ENCODE measurements at places on chromosomes 4 and X.

- DNase-seq = no peak
These were observed 2360.1 kb downstream of the PCDH7 start for GRCh38 chr4:33080275-33080674.

DNA sequence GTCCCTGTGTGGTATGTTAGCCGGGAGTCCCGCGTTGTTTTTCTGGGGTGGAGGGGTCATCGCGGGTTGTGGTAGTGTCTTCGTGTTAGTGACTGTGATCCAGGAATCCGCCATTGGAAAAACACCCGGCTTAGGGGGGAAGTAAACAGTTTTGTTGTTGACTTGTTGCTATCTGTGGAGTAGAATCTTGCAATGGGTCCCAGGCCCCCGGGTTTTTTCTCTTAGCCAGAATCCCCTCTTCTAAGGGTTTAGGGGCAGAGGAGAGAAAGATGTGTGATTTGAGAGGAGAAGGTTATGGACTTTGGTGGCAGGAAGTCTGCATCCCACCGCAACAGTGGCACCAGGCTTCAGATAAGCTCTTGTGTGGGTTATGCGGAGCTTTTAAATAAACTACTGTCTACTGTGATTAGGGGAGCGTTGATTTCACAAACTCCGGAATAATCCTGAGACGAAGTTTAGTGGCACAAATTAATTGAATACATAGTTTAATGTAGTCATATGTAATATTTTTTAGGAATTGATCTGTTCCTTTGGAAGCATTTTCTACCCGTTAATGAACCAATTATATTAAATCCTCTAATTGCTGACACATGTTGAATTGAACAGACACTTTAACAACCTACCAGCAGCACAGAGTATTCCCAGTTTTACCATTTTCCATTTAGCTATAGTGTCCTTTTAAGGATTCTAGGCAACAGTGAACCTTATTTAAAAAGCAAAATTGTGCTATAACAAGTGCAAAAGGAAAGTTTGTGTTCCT is 1.4 kb downstream of the DDX3X start:
- DNase-seq = no peak

GRCh38 chrX:150257353-150258175 is 105.6 kb upstream of the MAMLD1 start:
- DNase-seq = no peak

DNA sequence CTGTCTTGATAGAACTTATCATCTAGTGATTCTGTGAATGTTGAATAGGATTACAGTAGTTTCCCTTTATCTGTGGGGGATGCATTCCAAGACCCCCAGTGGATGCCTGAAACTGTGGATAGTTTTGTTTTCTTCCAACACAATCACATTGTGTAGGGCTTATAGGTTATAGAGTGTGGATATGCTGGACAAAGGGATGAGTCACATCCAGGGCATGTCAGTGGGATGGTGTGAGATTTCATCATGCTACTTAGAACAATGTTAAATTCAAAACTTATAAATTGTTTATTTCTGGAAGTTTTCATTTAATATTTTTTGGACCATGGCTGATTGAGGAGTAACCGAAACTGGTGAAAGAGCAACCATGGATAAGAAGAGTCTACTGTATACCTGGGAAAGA is 432.3 kb upstream of the ATOH1 start:
- peak; percentile 2 for DNase-seq

DNA sequence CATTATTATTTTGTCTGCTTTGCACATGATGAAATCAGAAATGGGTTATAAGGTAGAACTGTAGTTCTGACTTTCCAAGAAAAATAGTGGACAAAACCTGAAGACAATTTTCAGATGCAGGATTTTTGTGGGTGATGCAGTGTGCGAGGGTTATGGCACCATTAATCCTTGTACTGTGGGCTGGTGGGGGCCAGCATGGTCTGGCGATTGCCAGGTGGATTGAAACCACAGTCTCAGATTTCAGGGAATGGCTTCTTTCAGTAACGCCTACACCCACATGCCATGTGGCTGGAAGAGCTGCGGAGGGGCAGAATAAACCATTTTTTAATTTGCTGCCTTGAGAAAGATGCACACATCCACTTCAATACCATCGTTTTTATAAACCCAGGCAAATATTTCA is 150.5 kb downstream of the ARSF start:
- DNase-seq = no peak

- DNase-seq = no peak
These were observed 29.3 kb downstream of the CTPS2 start for GRCh38 chrX:16683007-16683664.

DNA sequence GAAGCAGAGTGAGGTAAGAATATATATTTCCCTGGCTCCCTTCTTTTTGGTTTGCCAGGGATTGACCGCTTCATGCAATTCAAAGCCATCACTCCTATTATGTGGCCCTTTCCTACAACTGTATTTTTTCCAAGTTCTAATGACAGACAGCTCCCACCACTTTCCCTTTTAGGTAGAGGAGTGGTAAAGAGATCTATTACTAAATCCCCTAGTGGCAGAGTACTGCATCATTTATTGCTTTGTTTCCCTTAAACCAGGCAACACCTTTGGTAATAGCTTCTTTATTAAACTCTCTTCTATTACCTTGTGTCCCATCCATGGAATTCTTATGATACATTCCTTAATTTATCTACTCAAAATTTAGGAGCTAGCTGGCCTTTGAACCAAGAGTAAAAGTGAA is 90.7 kb downstream of the CNOT6L start:
- no peak for DNase-seq

GRCh38 chr4:86857341-86858052 is 8.3 kb upstream of the SLC10A6 start:
- DNase-seq = peak; percentile 23

DNA sequence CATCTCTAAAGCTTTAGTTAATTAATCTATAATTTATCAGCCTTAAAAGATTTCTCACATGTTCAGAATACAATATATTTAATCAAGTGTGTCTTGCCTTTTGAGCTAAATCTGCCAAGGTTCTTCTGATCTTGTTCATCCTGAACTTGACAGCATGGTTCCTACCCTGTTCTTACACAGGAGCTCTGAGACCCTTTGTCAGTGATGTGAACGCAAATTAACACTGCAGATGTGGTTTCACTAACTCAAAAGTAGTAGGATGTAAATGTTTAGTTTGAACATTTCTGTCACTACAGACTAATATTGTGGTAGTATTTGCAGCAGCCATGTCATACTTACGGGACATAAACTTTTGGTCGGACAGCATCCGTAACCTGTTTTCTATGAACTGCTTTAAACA is 59.4 kb downstream of the SMARCAD1 start:
- no peak for DNase-seq

- DNase-seq = no peak
These were observed 931.1 kb upstream of the TENM3 start for GRCh38 chr4:181312066-181312465.

GRCh38 chr4:109947457-109947856 is 34.8 kb downstream of the EGF start:
- peak; percentile 39 for DNase-seq

DNA sequence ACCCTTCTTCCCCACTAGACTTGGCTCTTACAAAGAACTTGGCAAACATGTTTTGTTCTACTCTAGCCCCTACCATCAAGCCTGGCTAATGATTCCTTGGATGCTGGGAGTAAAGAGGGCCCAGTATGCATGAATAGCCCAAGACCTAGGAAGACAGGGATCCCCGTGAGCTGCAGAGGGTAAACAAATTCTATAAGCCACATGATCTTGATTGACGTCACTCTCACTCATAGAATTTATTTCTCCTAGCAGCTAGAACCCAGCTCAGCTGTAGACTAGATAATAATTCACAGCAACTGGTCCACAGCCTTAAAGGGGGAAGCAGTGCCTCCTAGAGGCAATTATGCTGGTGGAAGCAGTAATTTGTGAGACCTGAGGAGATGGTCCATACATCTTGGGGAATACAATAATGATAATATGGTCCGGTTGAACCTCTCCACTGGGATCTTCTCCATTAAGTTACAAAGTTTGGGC is 16.1 kb upstream of the USO1 start:
- DNase-seq = no peak

- no peak for DNase-seq
These were observed 75.7 kb downstream of the GPR82 start for GRCh38 chrX:41799661-41800060.

DNA sequence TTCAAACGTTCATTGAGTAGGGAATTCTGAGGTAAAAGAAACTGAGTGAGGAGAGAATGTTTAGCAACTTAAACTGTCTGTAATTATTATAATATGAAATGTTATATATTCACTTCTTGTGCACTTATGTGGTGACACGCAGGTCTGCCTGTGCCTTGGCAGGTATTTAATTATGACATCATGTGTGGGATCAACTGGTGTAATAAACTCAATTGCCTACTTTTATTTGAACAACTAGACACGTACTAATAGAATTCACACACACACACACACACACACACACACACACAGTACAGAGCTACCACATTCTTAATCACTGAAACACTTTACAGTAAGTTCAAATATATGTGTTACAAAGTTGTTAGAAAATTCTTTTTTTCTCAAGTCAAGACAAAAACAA is 20.7 kb upstream of the SLC25A31 start:
- DNase-seq = no peak

DNA sequence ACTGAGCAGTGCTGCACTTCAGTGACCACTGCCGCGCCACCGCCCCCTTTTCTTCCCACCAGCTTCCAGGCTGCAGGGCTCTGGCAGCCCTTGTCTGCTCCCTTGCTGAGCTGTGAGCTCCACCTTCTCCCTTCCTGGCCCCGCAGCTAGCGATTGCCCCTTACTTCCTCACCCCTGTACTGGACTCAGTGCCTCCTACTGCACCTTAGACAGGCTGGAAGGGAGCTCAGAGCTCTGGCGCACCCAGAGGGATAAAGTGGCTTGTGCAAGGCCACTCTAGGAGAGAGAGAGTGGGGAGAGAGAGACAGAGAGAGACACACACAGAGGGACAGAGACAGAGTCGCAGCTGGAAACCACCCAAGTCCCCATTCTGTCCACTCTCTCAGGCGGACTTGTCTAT is 6.0 kb downstream of the RASL11B start:
- DNase-seq = no peak

DNA sequence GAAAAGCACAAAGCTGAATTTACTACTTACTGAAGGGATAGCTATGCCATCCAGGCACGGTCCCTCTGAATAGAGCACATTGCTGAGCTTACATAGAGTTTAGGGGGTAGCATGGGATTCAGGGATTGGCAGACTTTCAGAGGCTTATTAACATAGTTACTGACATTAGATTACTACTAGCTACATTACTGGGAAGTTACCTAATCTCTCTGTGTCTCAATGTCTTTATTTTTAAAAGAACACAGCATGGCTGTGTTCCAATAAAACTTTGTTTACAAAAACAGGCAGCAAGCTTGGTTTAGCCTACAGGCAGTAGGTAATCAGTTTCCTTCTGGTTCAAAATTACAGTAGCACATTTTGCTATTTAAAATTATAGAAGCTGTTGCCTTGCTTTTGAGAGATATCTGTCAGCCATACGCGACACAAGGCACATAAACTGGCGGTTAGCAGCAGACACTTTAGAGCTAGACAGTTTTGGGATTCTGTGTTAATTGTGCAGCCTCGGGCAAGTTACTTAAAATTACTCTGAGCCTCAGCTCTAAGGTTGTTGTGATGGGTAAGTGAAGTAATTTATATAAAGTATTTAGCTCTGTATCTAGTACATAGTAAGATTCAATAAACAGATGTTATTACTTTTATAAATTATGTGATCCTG is 6.9 kb downstream of the KLHL8 start:
- peak; percentile 7 for DNase-seq

DNA sequence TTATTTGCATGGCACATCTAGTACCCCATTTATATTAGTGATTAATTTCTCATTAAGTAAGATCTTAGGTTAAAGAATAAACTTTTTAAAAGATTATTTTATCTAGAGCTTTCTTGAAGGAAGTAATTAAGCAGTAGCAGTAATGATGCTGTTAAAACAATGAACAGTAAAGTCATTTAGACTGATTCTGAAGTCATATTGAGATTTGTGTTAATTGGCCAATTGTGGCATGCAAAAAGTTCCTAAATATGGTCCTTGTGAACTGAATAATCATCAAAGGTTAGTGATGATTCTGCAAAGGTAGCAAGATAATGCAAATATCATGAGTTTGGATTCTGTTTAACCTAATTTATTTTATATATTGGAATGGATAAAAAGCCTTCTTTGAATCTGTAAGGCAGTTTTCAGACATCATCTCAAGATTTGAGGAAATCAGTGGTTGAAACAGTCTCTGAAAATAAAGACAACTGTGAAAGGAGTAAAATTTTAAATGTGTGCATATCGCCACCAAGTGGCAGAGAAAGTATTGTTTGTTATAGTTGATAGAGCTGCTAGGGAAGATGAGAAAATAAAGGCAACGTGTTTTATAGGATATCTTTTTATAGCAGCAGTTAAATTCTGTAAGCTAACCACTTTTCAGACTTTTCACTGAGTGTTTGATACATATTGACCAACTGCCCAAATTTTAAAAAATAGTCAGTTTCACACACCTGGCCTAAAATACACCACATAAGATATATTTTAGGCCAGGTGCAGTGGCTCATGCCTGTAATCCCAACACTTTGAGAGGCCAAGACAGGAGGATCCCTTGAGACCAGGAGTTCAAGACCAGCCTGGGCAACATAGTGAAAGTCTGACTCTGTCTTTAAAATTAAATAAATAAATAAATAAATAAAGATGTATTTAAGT is 79.6 kb downstream of the CCKAR start:
- peak; percentile 66 for DNase-seq

DNA sequence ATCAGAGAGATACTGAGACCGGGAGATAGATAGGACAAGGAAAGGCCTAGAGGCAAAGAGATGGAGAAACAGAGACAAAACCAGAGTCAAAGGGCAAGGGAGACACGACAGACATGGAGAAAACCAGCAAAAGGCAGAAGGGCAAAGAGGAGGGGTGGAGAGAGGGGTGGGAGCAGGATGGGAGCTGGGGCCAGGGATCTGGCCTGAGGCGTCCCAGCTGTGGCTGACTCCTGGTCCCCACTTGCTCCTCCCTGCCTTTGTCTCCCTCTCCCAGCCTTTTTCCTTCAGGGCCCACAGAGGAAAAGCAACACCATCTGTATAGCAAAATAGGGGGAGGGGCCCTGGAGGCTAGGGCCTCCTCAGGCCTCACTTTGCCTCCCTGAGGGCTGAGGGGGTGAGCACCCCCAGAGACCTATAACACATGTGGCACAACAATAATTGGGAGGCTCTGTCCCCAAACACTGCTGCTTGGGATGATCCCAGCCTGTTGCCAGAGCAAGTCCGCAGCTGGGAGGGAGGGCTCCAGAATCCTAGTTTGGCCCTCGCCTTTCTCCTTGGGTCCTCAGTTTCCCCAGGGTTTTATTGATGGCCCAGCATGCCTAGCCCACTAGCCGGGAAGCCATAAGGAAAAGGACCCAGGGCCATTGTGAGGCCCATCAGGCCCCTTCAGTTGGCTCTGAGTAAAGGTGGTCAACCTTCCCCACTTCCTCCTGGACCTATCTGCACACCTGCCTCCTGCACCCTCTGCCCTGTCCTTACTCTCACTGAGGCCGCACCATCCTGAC is 96.8 kb downstream of the PJA1 start:
- DNase-seq = no peak

- DNase-seq = no peak
These were observed 57.1 kb upstream of the MID1 start for GRCh38 chrX:10677490-10677889.
